ENCODE measurements at places on chromosomes 1 and 21.

DNA sequence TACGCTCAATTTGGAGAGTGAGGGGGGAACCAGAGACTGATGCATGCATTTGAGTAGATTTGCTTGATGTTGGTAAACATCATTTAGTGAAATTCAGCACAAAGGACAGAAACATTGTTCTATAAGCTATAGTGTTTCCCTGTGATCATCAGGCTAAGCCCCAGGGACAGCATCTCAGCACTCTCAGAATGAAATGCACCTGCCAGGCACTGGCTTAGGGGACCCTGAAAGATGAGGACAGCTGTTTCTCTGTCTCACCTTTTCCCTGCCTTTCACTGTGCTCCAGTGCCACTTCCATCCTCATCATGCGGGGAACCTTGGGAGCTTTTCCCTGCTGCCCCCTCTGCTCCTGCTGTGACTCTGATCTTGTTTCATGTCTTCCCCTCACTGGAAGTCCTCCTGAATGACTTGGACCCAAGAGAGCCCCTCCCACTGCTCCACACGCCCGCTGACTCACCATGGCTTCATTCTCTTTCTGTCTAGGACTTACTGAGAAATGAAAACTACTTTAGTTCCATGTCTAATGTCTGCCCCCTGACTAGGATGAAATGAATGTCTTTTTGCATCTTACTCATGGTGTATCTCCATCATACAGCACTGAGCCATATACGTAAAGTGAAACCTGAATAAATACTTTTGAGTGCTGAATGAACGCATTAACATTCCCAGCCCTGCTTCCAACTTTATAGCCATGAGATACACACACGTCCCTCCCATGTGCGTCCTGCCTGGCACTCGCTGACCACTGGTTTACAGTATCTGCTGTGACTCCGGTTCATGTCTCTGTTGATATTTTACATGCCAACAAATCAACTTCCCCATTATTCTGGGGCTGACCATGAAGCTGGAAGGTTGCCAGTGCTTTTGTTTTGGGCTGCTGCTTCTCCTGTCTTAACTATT, 182.0 kb downstream of the PCP4 start:
- peak; percentile 7 for DNase-seq

DNA sequence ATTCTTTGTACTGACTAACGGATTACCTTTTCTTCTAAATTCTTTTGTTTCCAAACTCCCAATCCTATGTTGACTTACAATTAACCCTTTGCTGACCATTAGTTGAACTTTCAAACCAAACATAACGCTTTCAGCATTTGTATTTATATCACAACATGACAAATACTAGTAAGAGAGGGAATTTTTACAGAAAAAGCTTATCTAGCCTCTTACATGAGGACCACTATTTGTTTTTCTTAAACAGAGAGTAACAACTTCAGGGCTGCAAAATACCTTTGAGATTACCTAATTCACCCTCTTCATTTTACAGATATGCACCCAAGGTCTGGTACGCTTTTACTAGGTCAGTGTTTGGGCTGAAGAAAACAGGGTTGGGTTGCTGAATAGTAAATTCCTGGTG, 45.0 kb upstream of the CXADR start:
- DNase-seq = no peak

- DNase-seq = peak; percentile 91
Measured at GRCh38 chr1:172654535-172654934, 4.4 kb upstream of the FASLG start.

GRCh38 chr1:51512606-51513005, 6.5 kb downstream of the EPS15 start:
- no peak for DNase-seq

DNA sequence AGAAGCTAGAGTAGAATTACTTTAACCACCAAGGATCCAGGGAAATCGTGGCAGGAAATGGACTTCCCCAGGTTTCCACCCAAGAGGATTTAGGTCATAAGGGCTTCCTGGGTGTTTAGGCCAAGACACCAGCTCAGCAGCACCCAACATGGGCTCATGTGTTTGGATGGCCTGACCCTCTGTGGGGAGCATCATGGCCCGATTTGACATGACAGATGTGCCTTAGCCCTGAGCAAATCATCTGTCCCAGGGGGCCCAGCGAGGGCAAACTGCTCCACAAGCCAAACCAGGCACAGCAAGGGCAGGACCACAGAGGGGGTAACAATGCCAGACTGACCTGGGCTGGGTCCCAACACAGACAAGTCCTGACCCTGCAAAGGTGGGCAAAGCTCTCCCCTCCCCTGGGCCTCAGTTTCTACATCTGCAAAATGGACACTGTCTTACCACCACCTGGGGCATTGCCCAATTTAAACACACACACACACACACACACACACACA, 232.8 kb downstream of the MATN1 start:
- DNase-seq = no peak

DNA sequence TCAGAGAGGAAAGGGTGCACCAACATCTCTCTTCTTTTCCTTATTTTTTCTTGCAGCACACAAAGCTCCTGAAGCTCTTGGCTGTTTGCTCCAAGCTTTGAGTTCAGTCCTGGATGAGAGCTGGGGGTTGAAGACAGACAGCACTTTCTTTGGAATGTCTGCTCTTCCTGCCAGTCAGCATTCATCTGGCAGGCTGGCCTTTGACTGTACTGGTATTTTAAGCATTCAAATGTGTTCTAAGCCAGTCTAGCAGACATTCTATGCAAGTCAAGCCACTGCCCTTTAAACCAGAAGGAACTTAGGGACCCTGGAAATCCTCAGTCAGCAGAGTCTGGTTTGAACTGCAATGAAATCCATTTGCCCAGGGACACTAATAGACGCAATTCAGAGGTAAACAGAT, 45.0 kb downstream of the XCL1 start:
- DNase-seq = peak; percentile 74

DNA sequence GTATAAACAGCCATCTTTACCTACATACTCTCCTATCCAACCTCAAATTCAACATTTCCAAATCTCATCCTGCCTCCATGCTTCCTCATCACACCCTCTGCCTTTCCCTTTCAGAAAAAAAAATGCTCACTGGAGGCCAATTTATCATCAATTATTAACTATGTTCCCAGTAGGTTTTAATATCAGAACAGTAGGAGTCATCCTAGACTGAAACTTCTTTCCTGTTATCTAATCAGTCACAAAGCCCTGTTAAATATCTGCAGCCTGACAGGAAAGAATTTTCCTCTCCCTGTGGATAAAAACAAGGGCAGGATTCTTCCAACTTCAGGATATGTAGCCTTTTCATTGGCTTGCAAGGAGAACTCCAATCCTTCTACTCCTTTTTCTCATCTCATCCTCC, 28.4 kb downstream of the EGLN1 start:
- peak; percentile 70 for DNase-seq

DNA sequence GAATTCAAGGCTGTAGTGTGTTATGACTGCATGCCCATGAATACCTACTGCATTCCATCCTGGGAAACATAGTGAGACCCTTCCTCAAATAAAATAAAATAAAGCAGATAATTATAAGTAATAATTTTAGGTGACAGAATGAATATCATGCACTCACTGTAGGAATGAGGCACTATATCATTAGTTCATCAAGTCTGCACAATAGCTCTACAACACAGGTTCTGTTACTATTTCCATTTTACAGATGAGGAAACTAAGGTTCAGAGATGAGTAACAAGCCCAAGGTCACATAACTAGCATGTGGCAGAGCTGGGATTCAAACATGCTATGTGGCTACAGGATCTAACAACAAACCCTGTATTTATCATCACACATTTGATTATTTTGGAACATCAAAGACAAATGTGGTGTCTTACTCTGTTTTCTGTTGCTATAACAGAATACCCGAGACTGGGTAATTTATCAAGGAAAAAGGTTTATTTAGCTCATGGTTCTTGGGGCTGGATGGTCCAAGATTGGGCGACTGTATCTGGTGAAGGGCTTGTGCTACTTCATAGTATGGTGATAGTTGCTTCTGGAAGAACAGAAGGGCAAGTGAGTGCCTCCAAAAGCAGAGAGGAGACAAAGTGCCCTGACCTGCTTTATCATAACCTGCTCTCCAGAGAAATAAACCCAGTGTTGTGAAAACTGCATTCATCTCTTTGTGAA, 4.8 kb upstream of the ZNF691 start:
- DNase-seq = no peak

- DNase-seq = peak; percentile 100
Measured at GRCh38 chr1:244322791-244323521, 128.8 kb downstream of the ADSS2 start.
